ENCODE measurements at places on chromosomes 7 and 10.

- DNase-seq, result no peak
These were observed 30.1 kb downstream of the SFMBT2 start for GRCh38 chr10:7380704-7381241.

DNA sequence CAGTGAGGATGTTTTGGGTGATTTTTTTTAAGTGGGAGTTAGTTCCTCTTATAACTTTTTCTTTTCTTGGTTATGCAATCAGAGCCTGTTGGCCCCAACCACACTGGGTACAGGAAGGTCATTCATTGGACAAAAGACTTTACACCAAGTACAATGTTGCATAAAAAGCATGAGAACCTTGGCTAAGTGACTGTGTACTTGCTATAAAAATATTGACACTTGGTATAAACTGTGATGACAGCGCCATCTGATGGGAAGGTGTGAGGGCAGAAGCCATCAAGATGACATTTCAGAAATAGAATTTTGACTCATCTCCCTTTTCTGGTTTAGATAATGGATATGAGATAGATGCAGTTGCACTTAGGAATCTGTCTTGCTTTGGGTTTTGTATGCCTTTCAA, 126.4 kb upstream of the CCDC6 start:
- no peak for DNase-seq

GRCh38 chr7:116180302-116180701, 30.0 kb upstream of the TES start:
- DNase-seq, result peak; percentile 41

DNA sequence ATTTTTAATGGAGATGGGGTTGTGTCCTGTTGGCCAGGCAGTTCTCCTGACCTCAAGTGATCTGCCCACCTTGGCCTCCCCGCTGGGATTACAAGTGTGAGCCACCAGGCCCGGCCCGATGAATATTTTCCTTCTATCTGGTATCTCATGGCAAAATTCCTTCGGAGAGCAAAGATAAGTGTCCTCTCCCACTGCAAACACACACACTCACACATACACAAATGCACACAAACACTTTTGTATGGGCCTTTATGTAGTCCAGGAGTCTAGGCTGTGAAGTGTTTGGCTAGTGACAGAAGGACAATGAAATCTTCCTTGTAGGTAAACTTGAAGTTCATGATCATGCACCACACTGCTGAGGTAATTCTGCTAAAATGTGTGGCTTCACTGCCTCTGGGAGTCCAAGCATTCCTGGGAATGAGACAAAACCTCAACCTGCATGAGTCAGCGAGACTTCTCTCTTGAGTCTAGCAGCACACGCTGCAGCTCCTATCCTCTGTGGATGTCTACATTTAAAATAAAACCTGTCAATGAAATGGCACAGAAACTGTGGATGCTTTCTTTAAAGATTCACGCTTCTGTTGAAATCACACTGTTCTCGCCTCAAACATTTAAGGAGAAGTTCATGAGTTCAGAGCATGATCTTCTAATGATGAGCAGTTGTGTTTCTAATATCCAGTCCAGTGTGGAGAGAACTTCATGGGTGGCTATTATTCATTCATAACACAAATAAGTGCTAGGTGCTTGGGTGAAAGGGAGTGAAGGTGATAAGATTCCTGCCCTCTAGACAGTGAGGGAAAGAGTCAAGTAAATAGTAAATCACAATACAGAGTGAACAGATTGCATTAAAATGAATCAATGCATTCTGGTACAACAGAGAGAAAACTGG, 96.5 kb downstream of the NRP1 start:
- DNase-seq, result no peak

GRCh38 chr10:132145002-132145401, 41.7 kb upstream of the DPYSL4 start:
- DNase-seq, result no peak

DNA sequence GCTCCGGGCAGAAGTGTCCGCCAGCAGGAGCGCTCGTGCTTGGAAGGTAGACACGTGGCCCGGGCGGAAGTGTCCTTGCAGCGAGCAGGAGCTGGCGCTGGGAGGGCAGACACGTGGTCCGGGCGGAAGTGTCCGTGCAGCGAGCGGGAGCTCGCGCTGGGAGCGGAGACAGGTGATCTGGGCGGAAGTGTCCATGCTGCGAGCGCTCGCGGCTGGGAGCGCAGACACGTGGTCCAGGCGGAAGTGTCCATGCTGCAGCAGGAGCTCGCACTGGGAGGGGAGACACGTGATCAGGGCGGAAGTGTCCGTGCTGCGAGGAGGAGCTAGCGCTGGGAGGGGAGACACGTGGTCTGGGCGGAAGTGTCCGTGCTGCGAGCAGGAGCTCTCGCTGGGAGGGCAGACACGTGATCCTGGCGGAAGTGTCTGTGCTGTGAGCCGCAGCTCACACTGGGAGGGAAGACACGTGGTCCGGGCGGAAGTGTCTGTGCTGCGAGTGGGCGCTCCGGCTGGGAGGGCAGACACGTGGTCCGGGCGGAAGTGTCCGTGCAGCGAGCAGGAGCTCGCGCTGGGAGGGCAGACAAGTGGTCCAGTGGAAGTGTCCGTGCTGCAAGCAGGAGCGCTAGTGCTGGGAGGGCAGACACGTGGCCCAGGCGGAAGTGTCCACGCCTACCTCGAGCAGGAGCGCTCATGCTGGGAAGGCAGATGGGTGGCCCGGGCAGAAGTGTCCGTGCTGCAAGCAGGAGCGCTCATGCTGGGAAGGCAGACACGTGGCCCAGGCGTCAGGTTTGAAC, 41.1 kb upstream of the PRKAR1B start:
- DNase-seq, result peak; percentile 28

DNA sequence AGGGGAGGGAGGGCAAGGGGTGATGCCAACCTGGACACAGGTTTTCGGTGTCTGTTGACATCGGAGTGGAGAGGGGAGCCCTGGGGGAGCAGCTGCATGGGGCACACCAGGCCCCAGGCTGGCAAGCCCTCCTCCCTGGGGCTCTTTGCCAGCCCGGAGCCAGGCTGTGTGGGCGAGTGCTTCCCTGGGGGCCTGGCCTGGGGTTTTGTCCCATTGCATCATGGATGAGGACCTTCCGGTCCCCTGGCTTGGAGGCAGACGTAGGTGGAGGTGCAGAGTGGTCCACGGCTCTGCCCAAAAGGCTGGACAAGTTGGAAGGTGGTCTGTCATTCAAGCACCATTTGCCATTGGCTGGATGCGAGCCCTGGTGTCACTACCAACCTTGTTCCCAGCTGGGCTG, 34.8 kb downstream of the ZMIZ1 start:
- DNase-seq, result no peak

DNA sequence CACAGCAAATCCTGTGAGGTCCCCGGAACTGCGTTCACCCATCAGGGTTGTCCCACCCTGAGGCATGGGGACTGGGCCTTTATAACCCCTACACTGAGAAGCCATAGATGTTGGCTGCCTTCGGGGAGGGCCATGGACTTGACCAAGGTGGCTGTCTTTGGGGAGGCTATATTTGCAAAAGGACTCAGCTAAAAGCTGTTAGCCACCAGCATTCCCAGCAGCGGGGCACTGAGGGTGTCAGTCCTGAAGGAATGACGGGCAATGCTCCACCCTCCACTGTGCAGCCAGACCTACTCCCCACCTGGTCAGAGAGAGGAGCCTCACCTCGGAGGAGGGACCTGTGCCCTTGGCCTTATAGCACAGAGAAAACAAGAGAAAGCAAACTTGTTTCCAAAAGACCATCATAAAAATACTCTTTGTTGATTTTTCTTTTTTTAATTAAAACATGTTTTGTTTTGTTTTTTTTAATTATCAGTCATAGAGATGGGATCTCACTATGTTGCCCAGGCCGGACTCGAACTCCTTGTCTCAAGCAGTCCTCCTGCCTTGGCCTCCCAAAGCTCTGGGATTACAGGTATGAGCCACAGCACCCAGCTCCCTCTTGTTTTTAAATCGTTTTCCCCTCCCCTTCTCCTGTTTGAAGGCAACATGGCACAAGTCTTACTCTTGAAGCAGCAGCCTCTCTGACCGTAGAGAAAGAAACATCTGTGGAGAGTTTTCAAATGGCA, 26.7 kb upstream of the CUX1 start:
- DNase-seq, result no peak

- DNase-seq, result no peak
These were observed 147.1 kb upstream of the MGMT start for GRCh38 chr10:129319934-129320333.

GRCh38 chr10:5446390-5446926, 34.1 kb downstream of the NET1 start:
- DNase-seq, result peak; percentile 49

- DNase-seq, result no peak
These were observed 6.0 kb downstream of the GNG11 start for GRCh38 chr7:93927585-93927984.

DNA sequence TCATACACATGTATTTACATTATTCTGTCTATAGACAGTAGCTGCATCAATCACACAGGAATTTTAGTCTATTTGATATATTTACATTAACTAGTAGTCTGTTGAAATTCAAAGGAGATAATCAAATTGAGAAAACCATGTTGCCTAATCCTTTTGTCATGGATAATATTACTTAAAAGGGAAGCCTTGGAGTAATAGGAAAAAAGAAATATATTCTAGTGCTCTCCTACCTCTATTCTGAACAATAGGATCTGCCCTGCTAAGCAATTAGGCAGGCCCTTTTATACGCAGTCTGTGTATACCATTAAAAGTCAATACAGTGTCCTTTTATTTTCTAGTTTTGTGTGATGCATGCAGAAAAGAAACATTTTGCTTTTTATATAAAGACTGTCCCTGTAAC, 24.5 kb downstream of the UMAD1 start:
- no peak for DNase-seq

- DNase-seq, result no peak
These were observed 27.8 kb downstream of the DIP2C start for GRCh38 chr10:661597-662222.

- peak; percentile 16 for DNase-seq
These were observed 15.1 kb downstream of the LRRTM3 start for GRCh38 chr10:66940965-66941364.

DNA sequence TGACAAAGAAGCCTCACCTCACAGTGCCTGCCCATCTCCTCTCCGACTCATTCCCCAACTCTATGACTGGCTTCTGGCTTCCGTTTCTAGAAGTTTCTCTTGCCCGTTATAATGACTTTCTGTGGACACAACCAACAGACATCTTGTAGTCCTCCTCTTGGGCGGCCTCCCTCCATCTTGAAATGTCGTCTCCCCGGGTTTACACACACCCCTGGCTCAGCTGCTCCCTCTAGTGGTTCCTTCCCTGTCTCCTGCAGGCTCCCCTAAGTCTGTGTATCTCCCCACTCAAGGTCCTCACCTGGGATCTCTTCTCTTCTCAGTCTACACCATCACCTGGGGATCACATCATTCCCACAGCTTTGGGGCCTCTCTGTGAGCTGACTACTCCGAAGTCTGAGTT, 123.4 kb upstream of the NEBL start:
- no peak for DNase-seq

- DNase-seq, result no peak
These were observed 183.0 kb downstream of the SRPK2 start for GRCh38 chr7:105205592-105206237.

DNA sequence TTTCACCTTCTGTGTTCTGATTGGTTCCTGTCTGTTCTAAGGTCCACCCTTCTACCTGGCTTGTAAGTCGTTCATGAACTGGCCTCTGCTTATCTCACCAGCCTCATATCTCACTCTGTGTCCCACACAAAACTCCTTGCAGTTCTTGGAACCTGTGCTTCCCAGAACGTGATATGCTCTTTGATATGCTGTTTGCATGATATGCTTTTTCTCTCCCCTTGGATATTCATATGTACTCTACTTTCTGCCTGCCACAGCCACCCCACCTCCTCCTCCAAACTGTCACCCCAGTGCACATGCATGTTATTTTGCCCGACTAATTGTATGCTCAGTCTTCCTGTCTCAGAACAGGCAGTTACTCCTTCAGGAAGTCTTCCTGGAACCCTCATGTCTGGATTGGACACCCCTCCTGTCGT, 1.9 kb upstream of the ITPRIP start:
- no peak for DNase-seq

DNA sequence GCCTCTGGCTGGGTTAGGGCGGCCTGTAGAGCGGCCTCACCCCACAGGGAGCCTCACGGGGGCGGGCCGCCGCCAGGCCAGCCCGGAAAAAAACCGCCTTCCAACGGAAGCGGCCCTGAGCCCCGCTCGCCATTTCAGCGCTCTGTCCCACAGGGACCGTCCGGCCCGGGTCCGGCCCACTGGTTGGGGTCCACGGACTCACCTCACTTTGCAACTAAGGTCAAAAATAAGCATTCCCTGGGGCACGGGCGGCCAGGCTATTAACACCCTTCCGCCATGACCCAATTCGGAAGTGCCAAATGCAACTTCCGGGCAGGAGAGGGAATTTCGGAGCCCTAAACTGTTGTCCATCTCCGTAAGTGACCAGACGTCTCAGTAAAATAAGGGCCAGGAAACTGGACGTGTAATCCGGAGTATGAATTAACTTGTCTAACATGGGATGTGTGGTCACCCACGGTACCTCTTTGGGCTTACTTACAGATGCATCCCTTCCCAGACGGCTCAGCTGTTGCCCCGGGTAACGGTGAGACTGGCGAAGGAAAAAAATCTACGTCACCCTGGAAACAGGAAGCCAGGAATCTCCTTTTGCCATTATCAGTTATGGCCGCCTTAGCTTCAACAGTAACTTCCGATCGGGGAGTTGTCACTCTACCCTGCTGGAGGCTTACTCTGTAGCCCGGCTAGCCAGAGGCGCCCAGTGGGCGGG, at the start of gene BBIP1:
Gene BBIP1 (minus strand): TSS at position 538 of the 706 bp plus-strand sequence. CDS start 1,023 bp downstream, outside the sequence.
- peak; percentile 91 for DNase-seq

DNA sequence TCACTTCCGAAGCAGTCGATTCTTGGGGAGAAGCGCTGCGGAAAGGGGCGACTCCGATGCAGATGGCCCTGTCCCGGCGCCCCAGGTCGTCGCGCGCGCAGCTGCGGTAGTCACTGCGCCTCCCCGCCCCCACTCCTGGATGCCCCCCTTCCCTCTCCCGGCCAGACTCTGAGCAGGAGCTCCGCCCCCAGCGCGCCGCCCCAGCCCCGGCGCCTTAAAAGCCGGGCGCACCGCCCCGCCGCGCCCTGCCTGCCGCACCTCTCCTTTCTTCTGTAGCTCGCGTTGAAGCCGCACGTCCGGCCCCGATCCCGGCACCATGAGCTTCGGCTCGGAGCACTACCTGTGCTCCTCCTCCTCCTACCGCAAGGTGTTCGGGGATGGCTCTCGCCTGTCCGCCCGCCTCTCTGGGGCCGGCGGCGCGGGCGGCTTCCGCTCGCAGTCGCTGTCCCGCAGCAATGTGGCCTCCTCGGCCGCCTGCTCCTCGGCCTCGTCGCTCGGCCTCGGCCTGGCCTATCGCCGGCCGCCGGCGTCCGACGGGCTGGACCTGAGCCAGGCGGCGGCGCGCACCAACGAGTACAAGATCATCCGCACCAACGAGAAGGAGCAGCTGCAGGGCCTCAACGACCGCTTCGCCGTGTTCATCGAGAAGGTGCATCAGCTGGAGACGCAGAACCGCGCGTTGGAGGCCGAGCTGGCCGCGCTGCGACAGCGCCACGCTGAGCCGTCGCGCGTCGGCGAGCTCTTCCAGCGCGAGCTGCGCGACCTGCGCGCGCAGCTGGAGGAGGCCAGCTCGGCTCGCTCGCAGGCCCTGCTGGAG, at the start of gene INA:
Gene INA (plus strand): TSS at position 243 of the 817 bp plus-strand sequence. CDS start 74 bp downstream, at position 317.
- no peak for DNase-seq

GRCh38 chr7:24158975-24159374, 125.0 kb upstream of the NPY start:
- DNase-seq, result no peak

GRCh38 chr7:12623223-12623622, 52.7 kb downstream of the SCIN start:
- DNase-seq, result no peak
